ENCODE measurements at places on chromosomes 3 and 15.

GRCh38 chr3:58296269-58296668 lies 9.8 kb upstream of the RPP14 start:
- no peak for DNase-seq

- DNase-seq, result no peak
These were observed 29.1 kb upstream of the SRP14 start for GRCh38 chr15:40067921-40068624.

GRCh38 chr3:66242788-66243464 lies 22.1 kb downstream of the SLC25A26 start:
- no peak for DNase-seq

GRCh38 chr15:94258246-94258645 lies 26.9 kb downstream of the MCTP2 start:
- DNase-seq, result no peak

DNA sequence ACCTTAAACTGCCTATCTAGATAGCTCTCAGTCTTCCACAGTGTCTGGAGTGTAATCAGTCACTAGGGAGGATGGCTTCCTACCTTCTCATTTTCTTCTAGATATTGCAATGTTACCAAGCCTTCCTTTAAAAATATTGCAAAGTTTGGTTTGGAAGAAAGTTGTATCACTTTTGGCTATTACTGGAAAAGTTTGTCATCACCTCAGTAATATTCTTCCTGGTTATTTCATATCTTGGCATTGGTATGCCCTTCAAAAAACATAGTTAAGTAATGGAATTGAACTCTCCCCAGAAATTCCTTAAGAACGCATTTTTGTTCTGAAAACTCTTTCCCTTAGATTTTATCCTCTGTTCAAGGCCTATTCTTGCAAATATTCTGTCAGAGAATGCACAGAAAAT lies 179.3 kb upstream of the MME start:
- DNase-seq, result no peak

DNA sequence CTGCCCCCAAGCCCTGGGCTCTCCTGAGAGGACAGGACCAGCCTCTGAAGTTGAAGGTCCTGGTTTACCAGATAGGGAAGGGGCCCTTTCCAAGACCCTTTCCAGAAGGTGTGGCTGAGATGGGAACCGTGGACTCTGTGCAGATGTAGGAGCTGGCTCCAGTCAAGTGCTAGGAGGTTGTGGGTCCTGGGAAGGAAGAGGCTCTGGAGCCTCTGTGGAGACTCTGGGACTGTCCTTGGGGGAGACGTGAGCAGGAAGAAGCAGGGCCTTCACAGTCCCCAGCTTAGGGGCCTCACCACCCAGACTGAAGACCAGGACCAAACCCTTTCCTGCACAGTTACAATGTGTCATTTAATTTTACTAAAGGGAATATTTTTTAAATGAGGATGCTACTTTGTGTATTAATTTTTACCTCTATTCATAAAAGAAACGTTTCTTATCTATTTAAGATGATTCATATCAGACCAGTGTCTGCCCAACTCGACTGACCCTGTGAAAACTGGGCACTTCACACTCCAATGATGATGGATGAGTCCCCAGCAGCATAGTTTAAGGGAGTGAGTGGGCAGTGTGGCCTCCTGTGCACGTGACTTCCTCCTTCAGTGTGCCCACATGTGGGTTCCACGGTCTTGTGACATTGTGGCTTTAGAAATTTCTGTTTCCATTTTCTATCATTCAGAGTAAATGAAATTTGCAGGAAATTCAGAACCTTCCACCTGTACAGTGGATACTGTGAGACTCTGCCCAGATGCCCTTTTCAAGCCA lies 10.9 kb downstream of the CCR5AS start:
- DNase-seq, result no peak

DNA sequence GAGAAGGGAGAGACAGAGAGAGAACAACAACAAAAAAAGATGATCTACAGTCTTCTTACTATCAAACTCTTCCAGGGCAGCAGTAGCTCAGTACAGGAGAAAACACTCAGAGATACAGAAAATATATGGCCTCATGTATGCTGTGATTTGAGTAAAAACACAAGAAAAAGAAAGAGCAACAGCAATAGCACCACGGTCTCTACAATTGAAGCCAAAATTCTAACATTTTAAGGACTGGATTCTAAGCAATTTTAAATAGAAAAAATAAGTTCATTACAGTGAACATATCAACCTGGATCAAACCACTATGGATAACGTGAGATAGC lies 43.5 kb upstream of the ALCAM start:
- DNase-seq, result no peak

- DNase-seq, result no peak
These were observed 28.6 kb upstream of the CYP11A1 start for GRCh38 chr15:74396146-74396438.

DNA sequence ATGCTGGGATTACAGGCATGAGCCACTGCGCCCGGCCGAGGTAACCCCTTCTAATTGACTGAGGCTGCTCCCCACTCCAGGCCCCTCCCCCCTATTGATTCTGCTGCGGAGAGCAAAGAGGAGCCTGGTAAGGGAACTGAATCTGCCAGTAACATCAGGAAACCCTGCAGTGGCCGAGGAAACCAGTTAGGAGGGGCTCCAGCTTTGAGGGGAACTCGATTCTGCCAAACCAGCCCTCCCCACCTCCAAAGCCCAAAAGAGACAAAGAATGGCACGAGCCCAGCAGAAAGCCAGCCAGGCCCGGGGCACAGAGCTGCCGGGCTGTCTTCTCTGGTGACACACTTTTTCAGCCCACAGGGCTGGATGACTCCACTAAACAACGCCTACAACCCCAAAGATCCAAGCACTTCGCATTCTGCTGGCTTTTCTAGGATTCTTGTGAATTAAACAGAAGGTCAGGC lies 15.0 kb upstream of the ACAD9 start:
- DNase-seq, result no peak

DNA sequence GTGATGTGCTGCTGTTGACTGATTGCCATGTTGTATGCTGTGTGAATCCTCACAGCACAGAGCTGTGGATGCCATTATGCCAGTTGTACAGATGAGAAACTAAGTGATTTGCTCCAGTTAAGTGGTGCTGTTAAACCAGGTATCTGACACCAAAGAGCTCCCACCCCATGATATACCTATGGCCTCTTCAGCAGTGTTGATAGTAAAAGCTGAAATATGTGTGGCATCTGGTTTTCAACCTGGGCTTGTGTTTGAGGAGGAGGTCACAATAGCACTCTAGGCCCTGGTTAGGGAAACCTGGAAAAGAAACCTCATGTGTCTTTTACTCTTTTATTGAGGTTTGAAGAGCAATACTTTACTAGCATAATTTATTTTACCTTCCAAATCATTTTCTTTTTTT lies 21.4 kb downstream of the RAD54L2 start:
- no peak for DNase-seq

GRCh38 chr3:76024640-76025039 lies 239.3 kb upstream of the ZNF717 start:
- DNase-seq, result no peak

- DNase-seq, result no peak
These were observed 43.2 kb downstream of the KNL1 start for GRCh38 chr15:40637221-40637745.

DNA sequence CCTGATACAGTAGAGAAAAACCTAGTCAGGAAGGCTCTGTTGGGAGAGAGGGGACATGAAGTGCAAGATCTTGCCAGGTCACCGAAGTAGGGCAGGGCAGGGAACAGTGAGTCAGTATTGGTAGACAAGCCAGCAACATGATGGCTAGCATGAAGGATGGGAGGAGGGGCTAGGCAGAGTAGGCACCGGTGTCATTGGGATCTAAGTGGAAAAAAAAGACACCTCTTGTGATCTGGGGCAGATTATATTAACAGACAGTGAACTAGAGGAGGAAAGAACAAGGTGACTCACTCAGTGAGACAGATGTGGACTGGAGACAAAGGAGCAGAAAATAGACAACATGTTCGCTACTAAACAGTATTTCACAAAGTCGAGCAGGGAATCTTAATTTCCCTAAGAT lies 149.2 kb upstream of the SLC24A5 start:
- no peak for DNase-seq

- no peak for DNase-seq
These were observed 21.1 kb downstream of the CCDC32 start for GRCh38 chr15:40543631-40544294.

DNA sequence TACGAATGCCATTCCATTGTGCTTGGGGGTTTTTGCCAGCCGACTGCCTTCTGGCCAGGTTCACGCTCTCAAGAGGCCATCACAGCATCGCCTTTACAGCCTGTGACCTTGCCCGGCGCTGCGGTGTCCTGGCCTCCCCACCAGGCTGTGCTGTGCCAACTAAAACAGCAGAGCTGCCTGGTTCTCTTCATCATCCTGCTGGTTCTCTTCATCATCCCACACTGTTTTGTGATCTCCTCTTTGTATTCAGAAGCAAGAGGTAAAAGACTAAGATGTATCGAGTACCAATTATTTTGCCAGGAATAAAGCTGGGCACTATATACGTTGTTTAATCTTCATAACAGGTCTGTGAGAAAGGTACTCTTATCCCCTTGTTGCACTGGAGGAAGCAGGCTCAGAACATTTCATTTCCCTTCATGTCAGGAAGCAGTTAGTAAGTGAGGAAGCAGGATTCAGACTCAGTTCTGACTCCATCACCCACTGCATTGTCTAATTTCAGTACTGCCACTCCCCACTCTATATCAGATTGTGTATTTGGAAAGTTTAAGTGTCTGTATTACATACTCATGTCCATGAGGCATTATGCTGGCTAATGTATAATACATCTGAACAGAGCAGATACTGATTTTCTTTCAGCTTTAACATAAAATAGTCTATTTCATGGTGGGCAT lies 92.7 kb downstream of the LRRC28 start:
- DNase-seq, result peak; percentile 36

- DNase-seq, result no peak
These were observed 129.8 kb downstream of the PPM1L start for GRCh38 chr3:160885791-160886286.

GRCh38 chr3:49019941-49020329 lies 1.6 kb upstream of the DALRD3 start:
- DNase-seq, result no peak

DNA sequence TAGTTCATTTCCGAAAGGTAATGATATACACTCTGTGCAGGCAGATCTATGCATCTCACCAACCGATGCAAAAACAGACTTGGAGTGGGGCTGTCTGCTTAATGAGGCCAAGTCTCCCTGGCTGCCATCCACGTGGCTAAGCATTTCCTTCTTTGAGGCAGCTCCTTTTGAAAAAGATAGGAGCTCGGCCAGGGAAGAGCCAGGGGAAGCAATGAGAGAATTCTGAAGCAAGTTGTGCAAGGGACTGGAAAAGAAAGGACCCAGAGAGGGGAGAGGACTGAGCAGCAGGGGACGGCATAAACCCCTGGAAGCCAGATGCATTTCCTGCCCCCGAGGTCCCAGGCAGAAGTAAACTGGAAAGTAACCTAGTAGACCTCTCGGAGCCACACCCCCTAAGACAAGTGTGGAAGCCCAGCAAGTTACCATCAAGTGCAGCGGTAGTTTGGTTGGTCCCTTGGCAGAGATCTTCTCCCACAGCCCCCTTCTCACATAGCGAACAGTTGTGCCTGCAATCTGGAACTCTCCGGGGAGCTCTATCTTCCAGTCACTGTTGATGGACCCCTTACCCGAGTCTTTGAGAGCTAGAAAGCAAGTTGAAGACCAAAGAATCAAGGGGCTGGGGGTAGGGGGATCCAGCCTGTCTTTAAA lies 288.2 kb downstream of the ADAMTS17 start:
- no peak for DNase-seq

DNA sequence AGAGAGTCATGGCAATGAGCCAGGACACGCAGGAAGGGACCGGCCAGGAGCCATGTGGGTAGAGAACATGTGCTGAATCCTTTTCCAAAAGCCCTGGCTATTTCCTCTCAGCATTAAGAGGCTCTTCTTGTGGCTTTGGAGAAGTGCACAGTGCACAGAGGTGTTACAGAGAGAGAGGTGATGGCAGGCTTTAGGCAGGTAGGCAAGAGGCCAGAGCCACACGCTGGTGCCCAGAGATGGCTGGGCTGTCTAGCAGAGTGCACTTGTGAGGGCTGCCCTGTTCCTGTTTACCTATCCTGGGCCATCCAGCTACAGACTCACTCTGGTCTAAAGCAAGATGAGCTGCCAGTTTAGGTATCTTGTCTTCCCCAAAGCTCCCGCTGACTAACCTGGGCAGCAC lies 402.6 kb downstream of the OCA2 start:
- DNase-seq, result no peak

GRCh38 chr15:89448825-89449224 lies 47.6 kb downstream of the RHCG start:
- DNase-seq, result no peak

GRCh38 chr3:113533534-113533892 lies 1.2 kb downstream of the SIDT1 start:
- DNase-seq, result peak; percentile 31

DNA sequence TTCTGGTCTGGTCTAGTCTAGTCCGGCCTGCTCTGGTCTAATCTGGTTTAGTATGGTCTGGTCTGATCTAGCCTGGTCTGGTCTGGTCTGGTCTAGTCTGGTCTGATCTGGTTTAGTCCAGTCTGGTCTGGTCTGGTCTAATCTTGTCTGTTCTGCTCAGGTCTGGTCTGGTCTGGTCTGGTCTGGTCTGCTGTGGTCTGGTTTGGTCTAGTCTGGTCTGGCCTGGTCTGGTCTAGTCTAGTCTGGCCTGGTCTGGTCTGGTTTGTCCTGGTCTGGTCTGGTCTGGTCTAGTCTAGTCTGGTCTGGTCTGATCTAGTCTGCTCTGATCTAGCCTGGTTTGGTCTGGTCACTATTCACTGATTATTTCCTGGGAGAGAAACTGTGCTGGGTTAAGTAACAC lies 84.1 kb upstream of the PRR23E start:
- DNase-seq, result no peak

DNA sequence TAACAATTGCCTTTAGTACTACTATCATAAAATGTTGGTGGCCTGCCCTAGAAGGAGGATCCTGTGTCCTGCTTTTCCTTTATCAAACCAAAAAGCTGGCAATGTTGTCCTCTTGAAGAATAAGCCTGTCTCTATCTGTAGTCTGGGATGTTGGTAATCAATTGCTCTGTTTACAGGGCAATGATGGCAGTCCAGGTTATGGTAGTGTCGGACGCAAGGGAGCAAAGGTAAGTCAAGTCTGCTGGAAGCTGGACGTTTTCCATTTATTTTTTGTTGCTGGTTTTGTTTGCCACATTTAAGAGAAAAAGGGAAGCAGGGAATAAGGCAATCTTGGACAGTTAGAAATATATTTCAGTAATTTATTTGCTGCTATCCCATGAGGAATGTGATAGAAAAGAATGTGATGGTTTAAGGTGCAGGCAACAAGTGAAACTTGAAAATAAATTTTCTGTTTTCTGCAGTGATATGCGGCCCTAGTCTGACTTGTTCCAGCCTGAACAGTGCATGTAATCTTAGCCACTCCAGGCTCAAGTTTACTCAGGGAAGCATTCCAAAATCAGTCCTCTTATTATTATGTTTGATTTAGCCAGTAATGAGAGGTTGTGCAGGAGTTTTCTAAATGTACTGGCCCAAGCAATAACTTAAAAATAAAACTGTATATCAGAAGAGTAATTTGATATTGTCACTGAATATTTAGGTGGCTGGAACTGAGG lies 110.3 kb downstream of the COL6A6 start:
- no peak for DNase-seq
